ENCODE measurements at places on chromosomes 5 and 9.

GRCh38 chr9:20138841-20139240, 350.0 kb upstream of the SLC24A2 start:
- no peak for DNase-seq

GRCh38 chr5:14286574-14287421, 143.7 kb downstream of the TRIO start:
- DNase-seq = no peak

GRCh38 chr5:75671506-75671905, 45.7 kb downstream of the POC5 start:
- DNase-seq = no peak

DNA sequence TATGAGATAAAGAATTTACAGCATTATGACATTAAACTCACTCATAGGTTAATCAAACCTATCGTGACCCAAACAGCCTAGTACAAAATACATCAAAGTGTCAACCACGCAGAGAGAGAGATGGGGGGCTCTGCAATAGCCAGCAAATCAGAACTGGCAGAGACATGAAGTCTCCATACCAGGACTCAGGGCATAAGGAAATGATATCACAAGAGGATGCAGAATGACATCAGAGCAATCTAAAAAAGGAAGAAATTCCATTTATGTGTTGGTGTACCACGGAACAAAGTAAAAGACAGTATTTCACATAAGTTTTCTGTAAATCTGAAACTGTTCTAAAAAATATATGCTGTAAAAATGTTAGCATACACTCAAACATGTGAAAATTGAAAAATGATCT, 24.6 kb downstream of the BICD2 start:
- peak; percentile 55 for DNase-seq

GRCh38 chr9:36030871-36031270, 5.8 kb upstream of the RECK start:
- DNase-seq = no peak

DNA sequence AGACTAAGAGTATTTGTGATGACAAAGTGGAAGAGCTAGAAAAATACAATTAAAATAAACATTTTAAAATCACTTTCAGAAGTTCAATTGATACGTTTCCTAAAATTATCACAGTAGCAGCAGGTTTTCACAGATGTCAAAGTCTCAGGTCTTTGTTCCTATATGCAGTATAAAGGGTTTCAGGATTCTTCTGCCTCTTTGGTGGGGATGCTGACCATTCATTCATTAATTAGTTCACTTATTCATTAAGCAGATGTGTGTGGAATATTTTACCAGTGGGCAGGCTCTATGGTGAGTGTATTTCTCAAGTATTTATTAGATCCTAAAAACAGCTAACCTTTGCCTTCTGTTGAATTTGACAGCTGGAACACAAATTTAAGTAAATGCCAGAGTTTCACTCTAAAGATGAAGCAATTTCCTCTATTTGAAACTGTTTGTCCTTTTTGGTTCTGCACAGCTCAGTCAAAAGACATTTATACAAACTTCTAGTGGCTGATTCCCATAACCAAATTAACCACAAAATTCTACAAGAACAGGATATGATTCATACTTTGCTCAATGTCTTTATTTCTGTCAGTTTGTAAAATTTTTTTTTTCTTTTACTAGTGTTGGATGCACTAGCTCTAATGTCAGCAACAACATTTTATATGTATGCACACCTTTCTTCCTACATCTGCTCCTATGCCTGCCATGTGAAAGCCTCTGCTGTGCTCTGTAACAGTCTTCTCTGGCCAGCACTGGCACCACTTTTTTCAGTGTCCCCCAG, 75.9 kb upstream of the PRR16 start:
- DNase-seq = peak; percentile 85
